ENCODE measurements at places on chromosomes 4 and X.

DNA sequence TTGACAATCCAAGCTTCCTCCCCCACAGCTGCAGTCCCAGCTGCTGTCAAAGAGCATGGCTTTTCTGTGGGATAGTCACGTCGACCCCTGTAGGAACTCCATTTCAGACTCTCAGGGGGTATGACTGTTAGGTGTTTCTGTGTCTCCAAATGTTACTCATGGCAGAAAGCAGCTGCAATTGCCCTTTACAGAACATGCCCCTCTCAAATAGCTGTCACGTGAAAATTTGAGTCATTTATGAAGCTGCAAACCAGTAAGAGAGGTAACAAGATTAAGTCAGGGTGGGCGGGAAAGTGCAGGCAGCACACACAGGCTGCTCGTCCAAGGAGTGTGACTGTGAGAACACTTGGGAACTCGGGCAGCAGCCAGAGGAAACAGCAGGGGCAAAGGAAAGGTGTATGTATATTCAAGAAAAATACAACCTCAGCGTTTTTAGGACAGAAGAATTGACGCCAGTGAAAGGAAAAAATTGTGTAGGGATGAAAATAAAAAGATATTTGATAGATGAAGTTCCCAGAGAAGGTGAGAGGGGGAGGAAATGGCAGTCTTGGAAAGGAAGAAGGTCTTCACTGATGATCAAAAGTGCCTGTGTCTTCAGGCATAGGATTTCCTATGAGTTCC lies 66.5 kb upstream of the TMEM184C start:
- DNase-seq, result peak; percentile 39

DNA sequence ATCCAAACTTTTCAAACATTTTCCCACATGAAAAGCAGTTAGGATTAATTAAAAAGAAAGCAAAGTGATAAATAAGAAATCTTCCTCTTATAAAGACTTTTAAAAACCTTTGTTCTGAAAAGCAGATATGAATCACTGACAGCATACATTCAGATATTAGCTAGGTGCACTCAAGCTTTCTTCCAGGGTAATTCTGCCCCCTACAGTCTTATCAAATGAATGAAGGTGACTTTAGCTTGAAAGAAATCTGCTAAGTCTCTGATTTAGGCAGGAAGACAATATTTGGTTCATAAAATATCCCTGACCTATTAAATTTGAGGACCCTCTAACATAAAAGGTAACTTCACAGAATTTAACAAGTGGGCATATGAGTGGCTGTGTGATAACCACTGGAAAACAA lies 209.1 kb upstream of the FAM47A start:
- DNase-seq, result no peak

GRCh38 chrX:3299636-3300035 lies 46.8 kb downstream of the MXRA5 start:
- peak; percentile 75 for DNase-seq

DNA sequence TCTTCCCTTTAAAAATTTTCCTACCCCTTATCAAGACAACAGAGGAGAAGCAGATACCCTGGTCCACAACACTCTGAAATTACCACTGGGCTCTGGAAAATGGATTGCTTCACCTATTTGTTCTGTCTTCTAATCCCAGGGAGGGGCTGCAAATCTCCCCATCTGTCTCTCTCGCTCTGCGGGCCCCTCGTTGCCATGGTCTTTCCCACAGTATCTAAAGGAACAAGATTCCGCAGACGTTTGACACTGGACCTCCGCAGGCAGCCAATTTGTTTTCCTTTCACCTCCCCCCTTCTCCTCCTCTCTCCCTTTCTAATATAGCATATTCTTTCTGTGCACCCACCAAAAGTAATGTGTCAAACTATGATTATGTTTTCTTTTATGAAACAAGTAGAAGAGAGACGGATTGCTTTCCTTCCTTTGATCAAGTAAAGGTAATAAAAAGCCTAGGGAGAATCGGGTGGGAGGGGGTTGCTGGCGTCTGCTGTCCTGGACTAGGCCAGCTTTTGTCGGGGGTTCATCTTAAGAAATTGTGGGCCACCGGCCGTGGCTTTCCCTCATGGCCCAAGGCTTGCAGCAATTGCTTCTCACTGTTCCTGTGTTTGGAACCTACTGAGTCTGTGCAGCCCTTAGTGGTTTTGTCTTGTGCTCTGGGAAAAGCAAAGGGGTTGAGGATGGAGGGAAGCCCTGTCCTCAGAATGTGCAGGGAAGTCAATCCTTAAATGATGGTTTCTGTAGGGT lies 81.0 kb downstream of the MGST2 start:
- DNase-seq, result no peak

GRCh38 chr4:152510349-152511147 lies 25.3 kb downstream of the FBXW7 start:
- no peak for DNase-seq

DNA sequence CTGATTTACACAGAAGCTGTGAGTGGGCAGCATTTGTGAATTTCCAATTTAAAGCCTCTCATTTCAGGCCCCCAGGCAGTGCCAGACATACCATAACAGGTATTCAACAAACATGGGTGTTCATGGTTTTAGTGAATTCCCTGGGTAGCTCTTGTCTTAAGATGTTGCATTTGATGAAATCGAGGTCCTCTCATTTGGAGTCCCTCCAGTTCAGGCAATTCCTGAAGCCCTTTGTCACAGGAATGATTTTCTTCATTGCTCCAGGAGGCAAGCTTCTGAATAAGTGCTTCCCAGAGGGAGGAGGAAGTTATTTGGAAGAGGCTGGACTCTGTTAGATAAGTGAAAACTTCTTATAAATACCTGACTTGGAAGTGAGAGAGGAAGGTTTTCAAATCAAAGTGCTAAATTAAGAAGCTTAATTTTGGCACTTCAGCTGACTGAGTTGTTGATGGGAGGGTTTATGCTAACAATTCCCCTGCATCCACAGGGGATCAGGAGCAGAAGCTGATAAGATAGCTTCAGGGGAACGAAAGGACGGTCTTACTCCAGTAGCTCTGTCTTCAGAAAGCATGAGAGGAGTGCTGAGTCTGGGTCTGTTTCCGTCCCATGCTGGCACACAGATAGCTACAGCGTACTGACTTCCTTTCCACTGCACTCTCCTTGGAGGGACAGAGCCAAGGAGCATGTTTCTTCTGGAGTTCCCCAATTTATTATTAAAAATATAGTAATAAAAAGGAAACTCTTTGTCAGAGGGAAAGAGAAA lies 543.1 kb downstream of the GBA3 start:
- no peak for DNase-seq

Data from AG10803 (cell line).